ENCODE measurements at places on chromosomes 5 and 9.

DNA sequence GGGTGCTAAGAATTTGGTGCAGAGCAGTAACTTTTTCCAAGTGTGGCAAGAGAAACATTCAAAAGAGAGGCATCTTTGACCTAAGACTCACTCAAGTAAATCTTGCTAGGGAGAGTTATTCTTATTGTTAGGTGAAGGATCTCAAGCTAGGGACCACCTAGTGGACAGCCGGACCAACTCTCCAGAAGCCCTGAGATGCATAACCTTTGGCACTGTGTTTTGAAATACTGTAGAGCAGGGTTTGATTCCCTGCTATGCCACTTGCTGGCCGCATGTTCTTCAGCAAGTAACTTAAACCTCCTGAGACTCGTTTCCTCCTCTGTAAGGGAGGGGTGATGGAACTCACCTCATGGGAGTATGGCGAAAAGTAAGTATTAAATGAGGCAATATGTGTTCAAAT lies 336.1 kb upstream of the ADAMTSL1 start:
- DNase-seq, result no peak

DNA sequence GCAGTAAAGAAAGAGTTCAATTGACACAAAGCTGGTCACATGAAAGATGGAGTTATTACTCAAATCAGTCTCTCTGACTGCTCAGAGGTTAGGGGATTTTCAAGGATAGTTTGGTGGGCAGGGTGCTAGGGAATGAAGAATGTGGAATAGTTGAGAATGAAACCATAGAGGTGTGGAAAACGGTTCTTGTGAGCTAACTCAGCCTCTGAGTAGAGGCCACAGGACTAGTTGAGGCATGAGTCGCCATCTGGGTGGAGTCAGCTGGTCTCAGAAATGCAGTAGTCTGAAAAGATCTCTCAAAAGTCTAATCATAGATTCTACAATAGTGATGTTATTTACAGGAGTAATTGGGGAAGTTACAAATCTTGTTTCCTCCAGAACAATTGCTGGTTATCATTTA lies 178.9 kb upstream of the SPEF2 start:
- no peak for DNase-seq

- DNase-seq, result no peak
Observed at GRCh38 chr9:8400378-8400777, 600.8 kb upstream of the DMAC1 start.

GRCh38 chr5:97142521-97143254 lies at the start of gene LIX1:
LIX1 (minus strand) TSS chr5:97142611; CDS start chr5:97142576, 35 bp downstream.
- peak; percentile 70 for DNase-seq

GRCh38 chr5:67206461-67206860 lies 9.9 kb upstream of the CD180 start:
- DNase-seq, result no peak

GRCh38 chr5:317086-317811 lies 4.3 kb upstream of the AHRR start:
- no peak for DNase-seq

GRCh38 chr5:61052882-61053281 lies 107.9 kb downstream of the NDUFAF2 start:
- no peak for DNase-seq

DNA sequence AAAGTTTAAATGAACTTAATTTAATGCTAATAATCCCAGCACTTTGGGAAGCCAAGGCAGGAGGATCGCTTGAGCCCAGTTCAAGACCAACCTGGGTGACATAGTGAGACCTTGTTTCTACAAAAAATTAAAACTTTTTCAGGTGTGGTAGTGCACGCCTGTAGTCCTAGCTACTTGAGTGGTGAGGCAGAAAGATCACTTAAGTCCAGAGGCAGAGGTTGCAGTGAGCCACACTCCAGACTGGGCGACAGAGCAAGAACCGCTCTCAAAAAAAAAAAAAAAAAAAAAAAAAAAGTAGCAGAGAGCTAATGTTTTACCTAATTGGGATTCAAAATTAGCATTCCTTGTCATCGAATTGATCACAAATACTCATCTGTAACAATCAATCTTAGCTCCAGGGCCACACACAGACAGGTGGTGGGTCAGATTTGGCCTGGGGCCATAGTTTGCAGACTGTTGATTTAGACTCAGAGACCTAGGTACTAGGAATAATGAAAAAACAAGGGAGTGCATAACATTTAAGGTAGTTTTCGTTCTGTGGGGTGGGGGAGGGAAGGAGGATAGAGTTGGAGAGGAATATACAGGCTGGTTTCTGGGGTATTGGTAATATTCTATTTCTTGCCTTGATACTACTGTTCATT lies 21.4 kb downstream of the HSDL2 start:
- no peak for DNase-seq

- no peak for DNase-seq
Observed at GRCh38 chr5:95809414-95809960, 13.0 kb downstream of the GLRX start.

DNA sequence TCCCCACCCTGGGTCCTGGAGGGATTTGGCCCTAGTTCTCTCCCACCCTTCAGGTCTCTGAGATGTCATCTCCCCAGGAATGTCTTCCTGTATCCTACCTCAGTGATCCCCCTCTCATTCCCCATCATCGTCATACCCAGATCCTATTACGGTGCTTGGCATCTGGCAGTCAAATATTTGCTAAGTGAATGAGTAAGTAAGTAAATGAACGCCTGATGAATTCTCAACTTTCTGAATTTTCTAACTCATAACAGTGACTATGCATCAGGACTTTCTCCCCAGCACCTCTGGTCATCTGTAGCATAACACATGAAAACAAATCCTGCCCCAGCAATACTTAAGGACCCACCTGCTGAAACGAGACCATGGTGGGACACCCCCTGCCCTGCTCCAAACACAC lies 244.2 kb downstream of the EBF1 start:
- DNase-seq, result no peak

DNA sequence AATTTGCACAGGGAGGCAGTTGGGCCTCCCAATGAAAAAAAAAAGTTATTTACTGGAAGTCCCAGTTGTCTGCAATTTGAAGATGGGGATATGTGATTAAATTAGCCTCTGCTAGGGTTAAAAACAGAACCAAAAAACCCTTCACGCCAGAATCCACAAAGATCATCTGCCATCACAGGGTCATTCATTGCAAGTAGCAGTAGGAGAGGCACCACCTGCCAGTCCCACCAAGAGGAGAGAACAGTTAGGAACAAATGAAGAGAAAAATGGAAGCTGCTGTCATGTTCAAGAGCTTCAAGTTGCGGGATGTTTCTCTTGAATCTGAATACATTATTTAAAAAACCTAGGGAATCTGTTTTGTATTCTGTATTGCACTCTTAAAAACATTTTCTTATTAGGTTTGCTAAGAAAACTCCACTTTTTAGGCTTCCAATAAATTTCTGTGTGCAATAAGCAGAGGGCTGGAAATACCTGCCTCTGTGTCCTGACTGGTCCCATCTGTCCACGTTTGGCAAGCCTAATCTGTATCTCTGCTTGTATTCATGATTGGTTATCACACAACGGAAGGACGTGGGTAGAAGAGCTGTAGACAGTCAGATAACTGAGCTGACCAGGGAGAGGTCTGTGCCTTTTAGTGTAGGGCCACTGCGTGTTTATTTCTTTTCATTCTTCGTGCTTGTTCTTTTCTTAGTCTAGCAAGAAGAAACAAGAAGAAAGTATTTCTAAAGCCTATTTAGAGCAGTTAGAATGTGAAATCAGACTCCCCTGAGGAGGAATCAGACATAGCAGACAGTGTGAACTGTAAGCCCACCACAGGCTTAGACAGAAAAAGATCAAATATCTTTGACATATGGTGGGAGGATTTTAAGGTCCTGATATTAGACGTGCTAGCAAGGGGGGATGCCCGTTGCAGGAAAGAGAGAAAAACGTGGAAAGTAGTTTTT lies 630.6 kb upstream of the SEMA6A start:
- DNase-seq, result no peak

DNA sequence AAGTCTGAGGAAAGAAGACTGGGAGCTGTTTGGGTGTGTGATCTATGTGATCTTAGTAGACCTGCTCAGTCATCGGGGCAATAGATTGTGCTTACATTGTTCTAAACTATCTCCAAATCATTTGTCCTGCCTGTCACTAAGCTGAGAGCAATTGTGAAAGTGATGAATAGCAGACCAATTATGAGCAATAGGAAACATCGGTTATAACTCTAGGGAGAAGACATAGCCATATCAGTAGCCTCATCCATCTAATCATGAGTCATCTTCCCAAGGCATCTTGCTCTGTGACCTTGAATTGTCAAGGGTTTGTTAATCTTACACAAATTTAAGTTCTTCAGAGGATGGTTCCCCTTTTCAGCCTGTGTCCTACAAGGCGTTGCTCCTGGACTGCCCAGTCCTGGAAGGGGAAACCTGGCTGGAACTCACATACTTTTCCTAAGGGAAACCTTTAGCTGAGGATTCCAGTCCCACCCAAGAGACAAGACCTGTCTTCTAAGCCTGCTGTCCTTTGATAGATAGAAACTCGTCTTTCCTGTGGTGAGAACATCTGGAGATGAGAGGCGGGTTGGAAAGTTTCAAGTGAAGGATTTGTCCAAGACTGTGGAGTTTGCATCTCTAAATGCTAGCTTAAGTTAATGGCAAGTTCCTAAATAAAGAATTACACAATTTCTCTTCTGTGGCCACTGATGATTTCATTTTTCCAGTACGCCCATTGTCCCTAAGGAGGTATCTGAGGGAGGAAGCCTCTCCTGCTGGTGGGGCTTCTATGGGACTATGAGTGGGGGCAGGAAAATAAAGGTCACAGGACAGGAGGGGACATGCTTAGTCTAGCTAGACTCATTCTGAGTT lies 53.9 kb upstream of the TRIM32 start:
- DNase-seq, result no peak

DNA sequence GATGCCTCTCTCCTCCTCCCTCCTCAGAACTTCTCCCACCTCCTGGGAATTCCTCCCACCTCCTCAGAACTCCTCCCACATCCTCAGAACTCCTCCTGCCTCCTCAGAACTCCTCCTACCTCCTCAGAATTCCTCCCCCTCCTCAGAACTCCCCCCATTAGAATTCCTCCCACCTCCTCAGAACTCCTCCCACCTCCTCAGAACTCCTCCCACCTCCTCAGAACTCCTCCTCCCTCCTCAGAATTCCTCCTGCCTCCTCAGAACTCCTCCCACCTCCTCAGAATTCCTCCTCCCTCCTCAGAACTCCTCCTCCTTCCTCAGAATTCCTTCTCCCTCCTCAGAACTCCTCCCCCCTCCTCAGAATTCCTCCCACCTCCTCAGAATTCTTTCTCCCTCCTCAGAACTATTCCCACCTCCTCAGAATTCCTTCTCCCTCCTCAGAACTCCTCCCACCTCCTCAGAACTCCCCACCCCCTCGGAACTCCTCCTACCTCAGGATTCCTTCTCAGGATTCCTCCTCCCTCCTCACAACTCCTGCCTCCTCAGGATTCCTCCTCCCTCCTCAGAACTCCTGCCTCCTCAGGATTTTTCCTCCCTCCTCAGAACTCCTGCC lies 23.9 kb downstream of the SLC46A2 start:
- DNase-seq, result no peak

DNA sequence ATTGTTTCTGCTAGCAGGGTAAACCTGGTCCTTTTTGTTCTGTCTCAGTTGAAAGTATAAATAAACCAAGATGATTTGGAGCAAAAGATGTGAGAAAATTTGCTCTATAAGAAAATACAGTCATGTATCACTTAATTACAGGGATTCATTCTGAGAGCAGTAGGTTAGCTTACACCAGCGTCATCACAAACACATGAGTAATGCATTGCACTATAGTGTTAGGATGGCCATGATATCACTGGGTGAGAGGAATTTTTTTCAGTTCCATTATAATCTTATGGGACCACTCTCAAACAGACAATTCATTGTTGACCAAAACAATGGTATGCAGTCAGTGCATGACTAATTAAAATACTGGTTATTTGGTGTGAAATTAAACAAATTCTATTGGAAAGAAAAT lies 430.9 kb downstream of the CHSY3 start:
- DNase-seq, result no peak

DNA sequence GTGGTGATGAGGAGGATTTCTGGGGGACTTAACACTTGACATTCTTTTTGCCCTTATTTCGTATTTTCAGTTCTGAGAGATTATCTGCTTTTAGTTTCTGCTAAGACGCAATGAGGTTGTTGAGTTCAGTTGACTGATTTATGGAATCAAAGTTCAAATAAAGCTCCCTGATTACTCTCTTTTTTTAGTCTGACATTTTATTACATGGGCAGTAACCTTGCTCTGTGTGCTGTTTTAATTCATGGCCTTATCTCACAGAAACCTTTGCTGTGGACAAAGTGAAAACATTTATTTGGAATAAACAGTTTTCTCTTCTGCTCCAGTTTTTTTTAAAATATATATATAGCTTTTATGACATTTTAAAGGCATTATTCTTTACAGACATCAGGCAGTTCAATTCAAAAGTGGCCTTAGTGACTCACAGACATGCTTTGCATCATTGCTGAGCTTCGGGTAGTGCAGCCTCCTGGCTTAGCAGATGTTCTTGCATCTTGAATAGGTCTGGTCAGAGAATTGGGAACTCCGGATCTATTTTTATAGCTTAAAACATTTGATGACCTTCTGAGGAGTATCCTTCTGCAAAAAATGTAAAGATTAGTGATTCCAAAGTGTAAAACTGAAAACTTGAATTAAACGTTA lies 162.9 kb downstream of the FAM170A start:
- DNase-seq, result no peak

DNA sequence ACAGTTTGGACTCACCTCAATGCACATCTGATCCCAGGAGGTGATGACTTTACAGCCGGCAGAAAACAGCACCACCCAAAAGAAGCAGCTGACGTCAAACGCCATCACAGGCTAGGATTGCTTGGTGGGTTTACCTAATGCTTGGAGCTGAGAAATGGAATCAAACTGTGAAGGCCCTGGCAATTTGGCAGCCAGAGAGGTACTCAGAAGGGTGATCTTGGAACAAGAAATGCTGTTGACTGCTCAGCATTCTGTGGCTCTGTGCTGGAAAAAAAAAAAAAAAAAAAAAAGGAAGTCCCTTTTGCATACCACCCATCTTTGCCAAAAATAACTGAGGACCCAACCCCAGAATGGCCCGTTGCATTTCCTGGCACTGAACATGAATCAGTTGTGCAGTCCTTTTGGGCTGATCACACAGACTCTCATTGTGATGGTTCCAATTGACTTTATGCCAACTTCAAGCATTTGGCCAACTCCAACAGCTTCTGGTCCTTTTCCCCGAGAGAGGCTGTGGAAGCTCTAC lies at the start of gene CD180:
Gene CD180, minus strand, starts transcription at position 263 of the 523 bp plus-strand sequence. Its CDS starts 158 bp downstream, at position 105.
- peak; percentile 91 for DNase-seq

Measured in putamen (tissue), 1 donor.